ENCODE measurements at places on chromosomes 3 and 15. TPM values are rescaled to one million over a fixed set of nuclear protein-coding genes. Genes with fewer than 3 reads are reported as not detected.

CD200R1L gene
- total RNA-seq = not detected

CELF6 gene
- 3.4 TPM for total RNA-seq

TBC1D21 gene
- total RNA-seq = not detected

GOLGA6A gene
- total RNA-seq = not detected

MCF2L2 gene
- 1.1 TPM for total RNA-seq

SUSD5 gene
- 0.38 TPM for total RNA-seq

CADPS gene
- 6.8 TPM for total RNA-seq

EPHB3 gene
- 16.1 TPM for total RNA-seq

DNA sequence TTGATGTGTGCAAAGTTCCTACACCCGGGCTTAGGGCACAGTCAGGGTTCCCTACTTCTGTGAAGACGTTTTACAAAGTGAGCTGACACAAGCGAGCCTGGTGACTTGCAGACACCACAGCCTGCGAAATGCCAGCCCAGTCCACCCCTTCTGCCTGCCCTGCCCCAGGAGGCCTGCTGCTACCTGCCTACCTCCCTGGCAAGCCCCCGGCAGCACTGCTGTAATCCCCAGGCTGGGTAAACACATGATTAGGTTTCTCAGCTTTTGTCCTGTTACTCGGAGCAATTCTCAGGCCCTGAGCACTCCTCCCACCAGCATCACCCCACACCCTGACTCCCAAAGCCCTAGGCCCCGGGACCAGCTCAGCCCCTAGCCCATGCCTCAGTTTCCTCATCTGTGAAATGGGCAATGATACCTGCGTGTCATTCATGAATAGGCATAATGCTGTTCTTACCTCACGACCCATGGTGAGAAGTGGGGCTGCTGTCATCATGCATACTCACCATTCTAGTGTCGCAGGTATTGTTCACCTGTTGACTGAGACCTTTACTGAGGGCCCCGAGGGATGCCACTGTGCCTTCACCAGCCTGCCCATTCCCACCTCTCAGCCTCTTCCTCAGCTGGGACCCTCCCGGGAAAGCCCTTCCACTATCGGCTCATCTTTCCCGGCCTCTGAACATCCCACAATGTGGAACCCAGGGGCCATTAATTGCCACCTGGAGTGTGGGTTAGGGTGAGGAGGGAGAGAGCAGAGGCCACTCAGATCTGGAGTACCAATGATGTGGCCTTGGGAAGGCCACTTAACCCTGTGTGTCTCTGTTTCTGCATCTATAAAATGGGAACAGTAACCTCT lies 31.5 kb upstream of the SLC6A6 start:
- no peaks in the 10 kb centered on the region for H3K36me3 ChIP-seq
- no peak overlapping the region for H3K4me3 ChIP-seq
- H3K4me1 ChIP-seq = no peaks in the 10 kb centered on the region
- no peak for DNase-seq
- H3K27ac ChIP-seq = no peak overlapping the region
- H3K27me3 ChIP-seq = no peaks in the 10 kb centered on the region

GRCh38 chr3:186577521-186577920 lies 7.0 kb downstream of the DNAJB11 start:
- no peak overlapping the region for H3K4me3 ChIP-seq
- no peaks in the 10 kb centered on the region for H3K27me3 ChIP-seq
- H3K4me1 ChIP-seq = no peaks in the 10 kb centered on the region

GRCh38 chr3:26712211-26713026 lies 89.8 kb downstream of the LRRC3B start:
- DNase-seq = no peak
- no peaks in the 10 kb centered on the region for H3K27me3 ChIP-seq
- H3K36me3 ChIP-seq = no peaks in the 10 kb centered on the region
- H3K27ac ChIP-seq = no peak overlapping the region
- no peak overlapping the region for H3K4me3 ChIP-seq

DNA sequence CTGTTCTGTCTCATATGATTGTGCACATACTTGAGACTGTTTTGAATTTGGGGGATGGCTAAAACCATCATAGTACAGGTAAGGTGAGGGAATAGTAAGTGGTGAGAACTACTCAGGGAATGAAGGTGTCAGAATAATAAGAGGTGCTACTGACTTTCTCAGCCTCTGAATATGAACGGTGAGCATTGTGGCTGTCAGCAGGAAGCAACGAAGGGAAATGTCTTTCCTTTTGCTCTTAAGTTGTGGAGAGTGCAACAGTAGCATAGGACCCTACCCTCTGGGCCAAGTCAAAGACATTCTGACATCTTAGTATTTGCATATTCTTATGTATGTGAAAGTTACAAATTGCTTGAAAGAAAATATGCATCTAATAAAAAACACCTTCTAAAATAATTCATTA lies 5.1 kb downstream of the CCR5 start:
- no peak overlapping the region for H3K4me3 ChIP-seq
- no peak for DNase-seq
- H3K27me3 ChIP-seq = no peaks in the 10 kb centered on the region
- H3K27ac ChIP-seq = no peak overlapping the region
- H3K4me1 ChIP-seq = peaks cover 4% of the 10 kb centered on the region

DNA sequence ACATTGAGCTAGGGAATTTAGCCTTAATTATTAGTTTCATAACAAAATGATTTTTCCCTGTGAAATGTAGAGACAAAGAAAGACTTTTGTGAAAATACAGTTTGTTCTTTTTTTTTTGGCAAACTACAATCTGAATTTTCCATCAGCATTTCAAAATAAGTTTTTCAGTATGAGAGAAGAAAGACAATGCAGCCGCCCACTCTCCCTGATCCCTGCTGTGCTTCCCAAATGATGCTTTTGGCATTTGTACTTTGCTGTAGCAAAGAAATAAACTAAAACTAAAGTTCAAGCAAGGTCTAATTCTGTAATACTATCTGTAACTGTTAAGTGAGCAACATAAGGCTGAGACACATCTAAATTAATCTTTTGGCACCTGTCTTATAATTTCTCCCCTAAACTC lies 782.2 kb downstream of the VGLL3 start:
- H3K4me3 ChIP-seq = no peak overlapping the region
- no peaks in the 10 kb centered on the region for H3K27me3 ChIP-seq
- H3K4me1 ChIP-seq = no peaks in the 10 kb centered on the region

GRCh38 chr3:110420158-110420641 lies 651.4 kb upstream of the NECTIN3 start:
- no peak for DNase-seq
- H3K27me3 ChIP-seq = no peaks in the 10 kb centered on the region
- H3K27ac ChIP-seq = no peak overlapping the region
- H3K4me1 ChIP-seq = peaks cover 2% of the 10 kb centered on the region
- H3K4me3 ChIP-seq = no peak overlapping the region

- H3K36me3 ChIP-seq = no peaks in the 10 kb centered on the region
- H3K27ac ChIP-seq = no peak overlapping the region
- no peak overlapping the region for H3K4me3 ChIP-seq
- no peak for DNase-seq
- no peaks in the 10 kb centered on the region for H3K27me3 ChIP-seq
Observed at GRCh38 chr3:149815321-149815720, 2.3 kb downstream of the RNF13 start.

DNA sequence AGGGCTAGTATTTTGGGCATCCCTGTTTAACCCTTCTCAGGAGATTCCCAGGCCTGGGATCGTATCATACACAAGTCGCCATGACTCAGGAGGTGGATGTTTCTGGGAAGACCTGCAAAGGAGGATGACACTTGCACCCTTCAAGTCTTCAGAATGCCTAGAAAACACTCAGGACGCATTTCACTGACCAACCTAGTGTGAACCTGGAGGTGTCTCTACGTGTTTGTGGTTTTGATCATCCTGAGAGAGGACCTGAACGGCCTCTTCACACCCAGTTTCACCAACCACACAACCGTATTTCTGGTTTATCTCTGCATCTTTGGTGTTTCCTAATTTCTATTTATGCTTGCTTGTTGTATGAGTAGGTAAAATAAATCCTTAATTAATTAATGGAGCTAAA lies 2.8 kb upstream of the CLDND1 start:
- H3K4me1 ChIP-seq = peaks cover 5% of the 10 kb centered on the region
- DNase-seq = no peak
- no peak overlapping the region for H3K27ac ChIP-seq
- H3K27me3 ChIP-seq = no peaks in the 10 kb centered on the region
- H3K36me3 ChIP-seq = no peaks in the 10 kb centered on the region

- peaks cover 6% of the 10 kb centered on the region for H3K4me1 ChIP-seq
- no peak overlapping the region for H3K4me3 ChIP-seq
- no peak overlapping the region for H3K27ac ChIP-seq
- no peak for DNase-seq
- H3K27me3 ChIP-seq = no peaks in the 10 kb centered on the region
Observed at GRCh38 chr3:38348903-38349302, 2.3 kb downstream of the XYLB start.

GRCh38 chr3:10919636-10920035 lies 72.9 kb upstream of the SLC6A1 start:
- H3K36me3 ChIP-seq = no peaks in the 10 kb centered on the region
- H3K27me3 ChIP-seq = no peaks in the 10 kb centered on the region
- no peak overlapping the region for H3K4me3 ChIP-seq
- DNase-seq = no peak
- no peak overlapping the region for H3K27ac ChIP-seq

DNA sequence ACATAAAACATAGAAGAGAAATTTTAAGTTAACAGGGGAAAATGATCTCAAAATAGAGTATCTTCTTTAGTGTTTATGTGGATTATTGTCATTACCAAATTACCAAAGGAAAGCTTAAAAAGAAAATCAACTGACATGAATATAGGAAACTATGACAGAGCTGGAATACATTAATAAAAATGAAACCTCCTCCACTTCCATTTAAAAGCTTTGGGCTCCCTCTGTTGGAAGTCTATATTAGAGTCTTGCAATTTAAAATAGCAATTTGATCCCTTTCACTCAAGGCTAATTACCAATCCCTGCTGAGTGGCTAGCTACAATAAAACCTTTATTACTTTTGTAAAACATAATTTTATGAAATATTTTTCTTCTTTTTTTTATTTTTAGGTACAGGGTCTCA lies 61.4 kb upstream of the IMPG2 start:
- peaks cover 9% of the 10 kb centered on the region for H3K4me1 ChIP-seq
- no peak overlapping the region for H3K4me3 ChIP-seq
- H3K36me3 ChIP-seq = no peaks in the 10 kb centered on the region
- no peaks in the 10 kb centered on the region for H3K27me3 ChIP-seq

DNA sequence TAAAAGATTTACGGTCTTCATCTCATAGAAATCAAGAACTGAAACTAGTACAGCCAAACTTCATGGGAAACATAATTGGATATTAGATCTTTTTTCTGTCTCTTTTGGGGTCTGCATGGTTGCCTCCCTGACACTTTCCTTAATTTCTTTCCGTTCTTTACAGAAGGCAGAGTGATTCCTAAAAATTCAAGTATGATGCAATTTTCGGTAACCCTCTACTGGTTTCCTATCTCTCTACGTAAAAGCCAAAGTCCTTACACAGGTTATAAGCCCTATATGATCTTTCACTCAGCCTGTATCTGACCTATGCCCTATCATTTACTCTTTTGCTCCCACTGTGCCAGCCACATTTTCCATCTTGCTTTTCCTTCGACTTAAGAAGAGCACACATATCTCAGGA lies 6.8 kb upstream of the SLITRK3 start:
- no peaks in the 10 kb centered on the region for H3K27me3 ChIP-seq
- DNase-seq = no peak
- no peaks in the 10 kb centered on the region for H3K36me3 ChIP-seq
- H3K27ac ChIP-seq = no peak overlapping the region
- no peak overlapping the region for H3K4me3 ChIP-seq

DNA sequence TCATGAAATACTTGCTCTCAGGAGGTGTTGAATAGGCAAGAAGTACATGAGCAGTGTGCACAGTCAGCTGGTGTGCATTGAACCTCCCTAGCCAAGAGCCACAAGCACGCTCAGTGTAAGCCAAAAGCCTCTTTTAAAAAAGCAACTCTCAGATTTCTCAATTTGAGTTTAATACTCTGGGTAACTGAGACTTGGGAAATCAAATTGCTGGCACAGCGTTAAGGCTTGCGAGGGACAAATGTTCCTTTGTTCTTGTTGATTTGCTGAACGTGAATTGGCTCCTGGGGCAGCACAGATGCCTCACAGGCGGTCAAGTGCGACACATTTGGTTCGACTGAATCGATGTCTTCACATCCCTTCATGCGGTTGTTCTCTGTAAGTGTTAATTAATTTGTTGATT lies at the start of gene FAM240A:
Gene FAM240A, plus strand, starts transcription at position 202 of the 400 bp plus-strand sequence. Its CDS starts 159 bp downstream, at position 361.
- H3K27me3 ChIP-seq = no peaks in the 10 kb centered on the region
- no peak for DNase-seq
- H3K4me3 ChIP-seq = no peak within 1 kb of the TSS
- H3K27ac ChIP-seq = no peak within 1 kb of the TSS

DNA sequence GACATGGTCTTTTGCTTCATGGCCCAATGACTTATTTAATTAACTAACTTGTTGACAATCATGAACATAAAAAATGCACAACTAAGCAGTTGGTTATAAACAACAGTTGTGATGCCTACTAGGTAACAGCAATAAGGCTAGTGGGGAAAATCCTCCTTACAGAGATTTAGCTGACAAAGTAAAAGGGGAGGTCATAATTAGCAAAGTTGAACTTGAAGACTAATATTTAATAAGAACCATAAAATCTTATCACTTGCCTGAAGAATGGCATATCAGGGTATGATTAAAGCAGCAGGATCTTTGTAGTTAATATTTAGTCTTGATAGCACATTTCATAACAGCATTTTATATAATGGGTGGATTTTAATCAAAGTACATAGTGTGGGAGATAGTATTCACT lies 84.2 kb downstream of the MME start:
- H3K27me3 ChIP-seq = no peaks in the 10 kb centered on the region
- H3K27ac ChIP-seq = no peak overlapping the region
- no peaks in the 10 kb centered on the region for H3K36me3 ChIP-seq
- DNase-seq = no peak
- no peak overlapping the region for H3K4me3 ChIP-seq

GRCh38 chr3:43785551-43785950 lies 94.8 kb downstream of the ABHD5 start:
- no peak overlapping the region for H3K4me3 ChIP-seq
- H3K36me3 ChIP-seq = no peaks in the 10 kb centered on the region
- H3K27ac ChIP-seq = no peak overlapping the region
- DNase-seq = no peak

DNA sequence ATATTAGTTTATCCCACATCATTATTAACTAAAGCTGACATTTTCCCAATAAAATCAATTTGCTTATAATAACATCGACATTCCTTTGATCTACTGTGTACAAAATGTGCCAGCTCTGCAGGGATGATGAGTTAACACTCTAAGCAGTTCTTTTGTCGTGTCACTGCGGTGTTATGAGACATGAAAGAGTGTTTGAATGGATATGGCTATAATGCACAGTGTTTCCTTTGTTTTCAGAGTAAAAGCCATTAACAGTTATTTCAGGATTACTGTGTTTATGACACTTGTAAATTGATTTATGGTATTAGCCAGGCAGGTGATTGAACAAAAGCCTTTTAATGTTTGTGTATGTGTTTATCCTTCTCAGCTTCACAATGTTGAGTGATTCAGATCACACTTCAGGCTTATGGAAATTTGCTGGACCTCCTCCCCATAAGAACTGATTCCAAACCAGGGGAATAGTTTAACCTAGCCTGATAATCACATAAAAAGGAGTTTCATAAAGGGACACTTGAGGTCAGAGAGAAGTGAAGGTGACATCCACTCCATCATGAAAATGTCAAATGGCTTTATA lies 115.7 kb downstream of the CHL1 start:
- H3K27me3 ChIP-seq = no peaks in the 10 kb centered on the region
- H3K4me1 ChIP-seq = peaks cover 3% of the 10 kb centered on the region
- H3K4me3 ChIP-seq = no peak overlapping the region
- no peaks in the 10 kb centered on the region for H3K36me3 ChIP-seq

- H3K36me3 ChIP-seq = no peaks in the 10 kb centered on the region
- H3K27me3 ChIP-seq = no peaks in the 10 kb centered on the region
- H3K4me3 ChIP-seq = no peak overlapping the region
Observed at GRCh38 chr3:78906245-78906644, 861.6 kb downstream of the ROBO1 start.
